SK-N-DZ (cell line): ENCODE measurements at places on chromosomes 1 and 21.

- DNase-seq, result no peak
Observed at GRCh38 chr1:151526735-151527525, 13.2 kb upstream of the TUFT1 start.

- DNase-seq, result no peak
Observed at GRCh38 chr1:20867062-20867461, 80.0 kb upstream of the HP1BP3 start.

GRCh38 chr1:244761279-244761678, 74.2 kb upstream of the COX20 start:
- DNase-seq, result peak; percentile 20

DNA sequence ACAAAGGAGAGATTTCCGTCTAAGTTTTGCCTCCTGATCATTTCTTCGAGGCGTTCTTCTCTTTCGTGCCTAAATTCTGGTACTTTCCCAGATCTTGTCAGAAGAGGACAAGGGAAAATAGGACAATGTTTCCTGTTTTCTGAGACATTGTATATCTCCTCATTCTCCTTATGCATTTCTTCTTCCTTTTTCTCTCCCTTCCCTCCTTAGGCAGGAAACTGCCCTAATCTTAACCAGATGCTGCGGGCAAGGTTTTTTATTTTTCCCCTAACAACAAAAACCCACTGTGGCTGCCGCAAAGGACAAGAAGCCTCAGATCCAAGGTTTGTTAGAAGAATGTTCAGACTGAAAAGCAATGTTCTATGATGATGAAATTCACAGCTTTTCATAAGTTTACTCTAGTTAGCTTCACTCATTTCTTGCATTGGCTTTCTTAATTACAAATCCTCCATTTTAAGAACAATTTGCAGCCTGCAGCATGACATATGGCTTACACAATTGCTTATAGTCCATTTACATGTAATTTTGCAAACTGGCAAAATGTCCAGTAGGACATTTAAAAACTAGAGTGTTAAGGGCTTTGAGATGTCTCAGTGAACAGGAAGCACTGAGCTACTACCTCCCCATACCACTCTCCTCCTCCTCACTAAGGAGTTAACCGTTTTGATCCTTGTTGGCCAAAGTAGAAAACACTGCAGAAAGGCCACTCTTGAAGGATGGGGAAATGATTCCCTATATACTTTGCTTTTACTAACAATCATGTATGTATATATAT, 624 bp downstream of the CTSK start:
- no peak for DNase-seq

- DNase-seq, result no peak
Observed at GRCh38 chr1:18934205-18935000, 22.1 kb downstream of the IFFO2 start.

GRCh38 chr21:22399681-22400514, 1401.7 kb downstream of the NCAM2 start:
- DNase-seq, result no peak

- no peak for DNase-seq
Observed at GRCh38 chr1:1630191-1630964, 1.6 kb upstream of the MMP23B start.
